ENCODE measurements at places on chromosomes 7 and 10.
A peak's percentile ranks its signal among the peaks of the same experiment; 100 is the strongest.

DNA sequence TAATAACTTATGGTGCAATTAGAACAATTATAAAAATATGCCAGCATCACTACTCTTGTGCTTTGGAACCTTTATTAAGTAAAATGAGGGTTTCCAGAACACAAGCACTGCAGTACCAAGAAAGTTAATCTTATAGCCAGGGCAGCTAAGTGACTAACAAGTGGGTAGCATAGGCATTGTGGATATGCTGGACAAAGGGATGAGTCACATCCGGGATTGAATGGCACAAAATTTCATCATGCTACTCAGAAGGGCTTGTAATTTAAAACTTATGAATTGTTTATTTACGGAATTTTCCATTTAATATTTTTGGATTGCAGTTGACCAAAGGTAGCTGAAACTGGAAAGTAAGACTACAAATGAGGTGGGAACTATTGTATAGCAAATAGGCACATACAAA lies 250.6 kb downstream of the C7orf25 start:
- DNase-seq: no peak

- no peak for DNase-seq
These were observed 41.6 kb downstream of the RBM28 start for GRCh38 chr7:128302139-128302538.

DNA sequence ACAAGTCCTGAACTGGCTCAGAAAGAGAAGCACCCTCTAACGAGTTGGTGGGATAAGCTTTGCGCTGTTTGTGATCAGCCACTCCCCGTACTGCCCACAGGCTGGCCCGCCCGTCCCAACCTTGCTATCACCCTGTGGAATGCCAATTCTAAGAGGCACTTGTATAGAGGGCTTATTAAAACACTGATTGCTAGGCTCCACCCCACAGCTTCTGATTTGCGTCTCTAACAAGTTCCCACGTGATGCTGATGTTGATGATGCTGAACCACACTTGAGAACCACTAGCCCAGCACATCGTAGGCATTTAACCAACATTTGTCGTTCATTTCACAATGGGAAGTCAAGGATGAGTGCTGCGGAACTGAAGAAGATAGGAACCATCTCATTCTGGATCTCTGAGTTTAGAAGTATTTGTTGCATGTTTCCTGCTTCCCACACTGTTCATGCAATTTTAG lies 12.7 kb upstream of the GSAP start:
- DNase-seq: no peak

GRCh38 chr10:60820093-60820754 lies 41.9 kb downstream of the CDK1 start:
- no peak for DNase-seq

- DNase-seq: peak; percentile 19
These were observed 6.7 kb downstream of the SKAP2 start for GRCh38 chr7:26857506-26858240.

GRCh38 chr7:5872326-5872725 lies 8.3 kb upstream of the OCM start:
- DNase-seq: no peak

GRCh38 chr10:2196272-2196671 lies 458.9 kb upstream of the ADARB2 start:
- DNase-seq: no peak

DNA sequence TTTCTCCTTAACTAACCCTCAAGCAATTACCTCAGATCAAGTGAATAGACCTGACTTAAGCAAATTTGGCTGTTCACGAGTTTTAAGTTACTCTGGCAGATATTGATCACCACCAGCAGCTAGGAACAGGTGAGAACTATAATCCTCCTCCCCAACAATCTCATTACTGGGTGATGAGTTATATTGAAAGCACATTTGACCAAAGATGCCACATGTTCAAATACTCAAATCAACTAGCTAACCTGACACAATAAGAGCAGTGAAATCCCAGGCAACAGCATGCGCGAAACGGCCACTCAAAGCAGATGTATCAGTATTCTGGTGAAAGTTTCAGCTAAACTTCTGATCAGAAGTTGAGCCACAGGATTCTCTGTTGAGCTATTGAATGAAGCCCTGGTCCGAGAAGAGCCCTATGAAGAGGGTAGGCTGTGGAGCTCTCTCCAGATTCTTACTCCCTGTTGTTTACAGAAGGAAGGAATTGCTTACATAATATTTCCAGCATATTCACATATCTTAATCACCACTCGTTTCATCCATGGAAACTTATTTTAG lies 52.6 kb downstream of the CAV1 start:
- no peak for DNase-seq

DNA sequence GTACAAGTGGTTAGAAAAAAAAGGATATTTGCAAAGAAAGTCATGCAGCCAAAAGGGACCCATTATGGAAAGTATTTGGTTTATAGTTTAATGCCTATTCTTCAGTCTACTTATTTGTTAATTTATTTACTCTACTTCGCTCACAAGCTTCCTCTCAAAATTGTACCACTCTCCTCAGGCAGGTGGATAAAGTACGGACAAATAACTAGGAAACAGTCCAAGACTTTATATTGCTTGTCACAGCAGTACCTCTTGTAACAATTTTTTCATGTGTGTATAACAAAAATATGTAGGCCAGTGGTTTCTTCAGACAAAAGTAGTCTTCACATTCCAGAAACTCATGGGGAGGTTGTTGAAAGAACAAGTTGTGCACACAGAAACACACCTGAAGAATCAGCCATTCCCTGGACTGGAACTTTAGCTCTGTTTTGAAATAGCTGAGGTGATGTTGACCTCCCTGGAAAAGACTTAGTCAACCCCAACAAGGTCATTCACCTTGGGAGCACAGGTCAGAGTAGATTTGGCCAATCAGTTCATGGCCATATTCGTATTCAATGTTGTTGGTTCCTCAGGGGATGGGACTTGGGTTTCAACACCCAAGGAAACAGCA lies 73.4 kb downstream of the TES start:
- no peak for DNase-seq

DNA sequence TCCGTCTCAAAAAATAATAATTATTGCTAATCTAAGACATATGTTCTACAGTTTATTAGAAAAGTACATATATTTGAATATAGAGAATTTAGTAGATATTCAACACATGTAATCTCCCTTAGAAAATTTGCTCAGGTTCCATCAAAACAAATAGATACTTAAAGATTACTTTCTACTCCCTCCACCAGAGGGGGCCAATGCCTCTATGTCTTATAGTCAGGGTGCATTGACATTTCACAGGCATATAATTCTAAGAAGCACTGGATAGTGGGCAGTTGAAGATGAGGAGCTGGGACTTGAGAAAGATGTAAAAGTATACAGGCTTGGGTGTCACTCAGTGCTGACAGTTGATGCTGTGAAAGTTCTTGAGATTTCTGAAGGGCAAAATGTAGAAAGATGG lies 301.6 kb upstream of the HPS1 start:
- DNase-seq: no peak

DNA sequence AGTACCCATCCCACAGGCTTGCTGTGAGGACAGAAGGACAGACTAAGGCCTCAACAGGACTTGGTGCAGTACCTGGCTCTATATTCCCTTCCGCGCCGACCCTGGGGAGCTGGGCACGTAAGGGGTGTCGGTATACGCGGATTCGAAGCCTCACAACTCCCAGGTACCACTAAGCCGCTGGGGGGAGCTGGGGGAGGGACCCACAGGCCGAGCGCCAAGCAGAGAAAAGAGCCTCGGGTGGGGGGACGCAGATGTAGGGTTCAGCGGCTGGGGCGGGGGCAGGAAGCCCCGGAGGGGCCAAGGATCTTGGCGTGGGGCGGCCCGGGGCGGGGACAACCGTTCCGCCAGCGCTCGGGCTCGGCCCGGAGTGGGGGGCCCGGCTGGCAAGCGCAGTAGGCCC lies 126.4 kb upstream of the ZNF746 start:
- DNase-seq: no peak

- no peak for DNase-seq
These were observed 33.3 kb upstream of the ARHGAP22 start for GRCh38 chr10:48638158-48638557.

- DNase-seq: no peak
These were observed 3.9 kb downstream of the HIP1 start for GRCh38 chr7:75734586-75735458.

- DNase-seq: no peak
These were observed 100.4 kb downstream of the ARID5B start for GRCh38 chr10:62001898-62002297.

- no peak for DNase-seq
These were observed 871.7 kb downstream of the LRMDA start for GRCh38 chr10:76302961-76303630.

GRCh38 chr10:114143160-114143559 lies 30.8 kb downstream of the CCDC186 start:
- no peak for DNase-seq

DNA sequence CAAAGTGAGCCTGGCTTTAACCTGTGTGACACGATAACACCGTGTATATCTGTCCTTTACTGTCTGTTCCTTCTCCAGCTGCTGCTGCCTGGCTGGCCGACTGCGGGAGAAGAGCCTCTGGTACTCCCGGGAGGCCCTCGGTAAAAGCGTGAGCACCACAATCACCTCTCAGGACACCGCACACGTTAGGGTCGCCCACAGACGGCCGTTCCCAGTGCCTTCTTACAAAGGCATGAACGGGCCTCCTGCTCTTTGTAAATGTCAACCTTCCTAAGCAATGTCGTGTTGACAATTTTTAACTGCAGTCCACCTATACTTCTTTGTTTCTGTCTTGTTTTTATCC lies 177.6 kb downstream of the DIP2C start:
- DNase-seq: no peak

GRCh38 chr10:20743942-20744341 lies 153.2 kb downstream of the NEBL start:
- DNase-seq: no peak

DNA sequence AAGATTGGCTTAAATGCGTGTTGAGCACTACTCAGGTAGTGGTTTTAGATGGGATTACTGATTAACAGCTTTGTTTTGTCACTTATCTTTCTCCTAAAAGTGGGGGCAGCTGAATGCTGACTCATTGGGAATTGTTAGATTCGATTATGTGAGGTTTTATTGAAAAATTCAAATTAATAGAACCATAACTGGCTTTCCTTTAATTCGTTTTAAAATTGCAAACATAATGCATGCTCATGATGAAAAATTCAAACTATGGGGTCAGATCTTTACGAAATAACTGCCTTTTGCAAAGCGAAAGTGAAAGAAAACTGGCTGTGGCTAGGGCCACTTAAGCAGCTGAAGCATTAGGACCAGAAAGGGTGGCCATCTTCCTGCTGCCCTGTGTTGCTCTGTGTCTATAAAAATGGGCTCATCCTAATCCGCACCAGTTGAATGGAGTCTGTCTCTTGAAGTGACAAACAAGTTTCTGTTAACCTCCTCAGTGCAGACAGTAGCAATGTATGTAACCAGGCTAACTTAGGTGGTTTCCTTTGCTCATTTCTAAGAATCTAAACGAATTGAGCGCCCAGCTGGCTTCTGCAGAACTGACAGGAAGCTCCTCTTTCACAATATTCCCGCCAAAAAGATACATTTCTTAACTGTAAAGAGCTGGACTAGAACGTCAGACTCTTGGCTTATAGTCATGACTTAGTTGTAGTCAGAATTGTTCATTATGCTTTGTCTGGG lies 27.8 kb downstream of the DENND10 start:
- no peak for DNase-seq

DNA sequence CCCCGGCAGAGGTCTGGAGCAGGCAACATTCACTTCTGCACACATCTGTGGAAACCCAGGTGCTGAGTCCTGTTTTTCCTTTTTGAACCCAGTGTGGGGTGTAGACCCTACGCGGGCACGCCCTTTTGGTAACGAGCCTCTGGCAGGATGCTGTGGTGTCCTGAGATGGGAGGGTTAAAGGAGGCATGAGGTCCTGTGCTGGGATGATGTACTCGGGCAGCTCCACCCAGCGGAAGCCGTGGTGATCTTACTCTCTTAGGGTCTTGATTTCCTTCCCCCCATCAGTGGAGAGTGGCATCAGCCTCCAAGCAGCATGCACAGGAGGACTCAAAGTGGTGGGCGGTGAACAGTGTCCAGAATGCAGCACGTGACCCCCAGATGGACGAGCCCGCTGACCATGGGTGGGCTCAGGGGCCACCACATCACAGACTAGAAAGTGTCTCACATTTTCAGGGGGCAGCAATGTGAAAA lies 148.6 kb downstream of the DNAJB6 start:
- no peak for DNase-seq

- DNase-seq: no peak
These were observed 370.9 kb downstream of the SH2D4B start for GRCh38 chr10:80908611-80909010.

GRCh38 chr7:37247861-37248260 lies 200.8 kb downstream of the ELMO1 start:
- no peak for DNase-seq

DNA sequence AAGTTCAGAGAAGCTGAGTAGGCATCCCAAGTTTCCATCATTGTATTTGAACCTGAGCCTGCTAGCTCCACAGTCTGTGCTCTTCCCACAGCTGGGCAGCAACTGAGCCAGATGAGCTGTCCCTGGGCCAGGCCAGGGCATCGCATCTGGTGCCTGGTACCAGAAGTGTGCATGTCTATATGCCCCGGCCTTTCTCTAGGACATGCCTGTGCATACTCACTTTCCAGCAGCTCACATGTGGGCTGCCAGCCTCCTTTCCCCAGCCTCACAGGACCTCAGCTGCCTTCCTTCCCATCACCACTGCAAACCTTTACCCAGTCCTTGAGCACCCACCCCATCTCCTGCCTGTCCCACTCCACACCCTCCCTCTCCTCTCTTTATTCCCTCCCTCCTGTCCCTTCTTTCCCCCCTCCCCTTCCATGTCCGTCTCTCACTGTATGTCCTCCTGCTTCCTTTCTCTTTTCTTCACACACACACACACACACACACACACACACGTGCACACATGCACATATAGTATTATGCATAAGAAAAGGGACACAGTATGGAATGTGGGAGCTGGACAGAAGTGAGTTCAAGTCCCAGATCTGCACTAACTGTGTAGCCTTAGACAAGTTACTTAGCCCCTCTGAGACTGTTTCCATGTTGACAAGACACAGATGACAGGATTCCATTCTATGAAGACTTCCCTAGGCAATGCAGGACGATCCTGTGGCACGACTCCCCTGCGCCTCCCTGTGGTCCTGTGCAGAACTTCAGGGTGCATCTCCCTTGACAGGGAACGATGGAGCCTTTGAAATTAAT lies 10.9 kb downstream of the CDHR1 start:
- DNase-seq: no peak

DNA sequence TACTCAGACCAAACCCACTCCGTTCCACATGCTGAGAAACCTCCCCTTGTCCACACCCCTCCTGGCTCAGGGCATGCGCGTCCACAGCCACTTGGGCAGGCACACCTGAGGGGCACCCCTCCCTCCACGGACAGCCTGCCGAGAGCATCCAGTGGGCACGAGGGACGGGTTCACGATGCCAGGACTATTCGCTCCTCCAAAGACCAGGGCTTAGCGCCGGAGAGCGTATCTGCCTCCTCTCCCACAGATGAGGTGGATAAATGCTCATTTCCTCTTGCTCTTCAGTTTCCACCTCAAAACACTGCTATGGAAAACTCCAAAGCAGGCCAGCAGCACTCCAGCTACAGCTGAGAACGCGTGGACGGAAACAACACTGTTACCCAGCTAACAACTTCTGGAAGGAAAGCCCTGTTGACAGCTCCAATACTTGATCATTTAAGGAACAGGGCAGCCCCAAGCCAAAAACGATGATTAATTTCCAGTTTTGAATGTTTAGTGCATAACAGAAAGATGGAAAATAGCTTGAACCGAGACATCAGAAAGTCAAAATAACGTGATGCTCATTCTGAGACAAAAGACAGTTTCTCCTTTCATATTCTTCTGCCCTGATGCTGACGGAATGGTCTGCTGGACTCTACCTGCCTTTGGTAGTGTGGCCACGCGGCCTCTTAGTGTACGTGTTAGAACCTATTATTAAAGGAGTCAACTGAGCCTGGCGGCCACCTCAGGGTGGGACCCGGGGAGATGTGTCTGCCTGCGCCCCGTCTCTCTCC lies 204.7 kb downstream of the DNAJB6 start:
- no peak for DNase-seq
